Activated T-helper 2 cell treated with anti-CD3 and anti-CD28 coated beads, Interferon-gamma antibody, Interleukin-2, Interleukin-4, amounts not matched to agents 10 μg/mL and 5 μg/mL and 100 μg/mL, durations not matched to agents 14 hours and 24 hours and 36 hours (primary cell): ENCODE measurements at places on chromosomes 16 and 17. TPM values are rescaled to one million over a fixed set of nuclear protein-coding genes. Genes with fewer than 3 reads are reported as not detected.
A peak's percentile ranks its signal among the peaks of the same experiment; 100 is the strongest.

GRCh38 chr17:56099649-56100048 is 53.6 kb upstream of the ANKFN1 start:
- H3K4me1 ChIP-seq = no peaks in the 10 kb centered on the region
- no peak overlapping the region for H3K4me3 ChIP-seq
- no peaks in the 10 kb centered on the region for H3K36me3 ChIP-seq
- H3K27me3 ChIP-seq = peaks cover 4% of the 10 kb centered on the region
- no peak for DNase-seq

DNA sequence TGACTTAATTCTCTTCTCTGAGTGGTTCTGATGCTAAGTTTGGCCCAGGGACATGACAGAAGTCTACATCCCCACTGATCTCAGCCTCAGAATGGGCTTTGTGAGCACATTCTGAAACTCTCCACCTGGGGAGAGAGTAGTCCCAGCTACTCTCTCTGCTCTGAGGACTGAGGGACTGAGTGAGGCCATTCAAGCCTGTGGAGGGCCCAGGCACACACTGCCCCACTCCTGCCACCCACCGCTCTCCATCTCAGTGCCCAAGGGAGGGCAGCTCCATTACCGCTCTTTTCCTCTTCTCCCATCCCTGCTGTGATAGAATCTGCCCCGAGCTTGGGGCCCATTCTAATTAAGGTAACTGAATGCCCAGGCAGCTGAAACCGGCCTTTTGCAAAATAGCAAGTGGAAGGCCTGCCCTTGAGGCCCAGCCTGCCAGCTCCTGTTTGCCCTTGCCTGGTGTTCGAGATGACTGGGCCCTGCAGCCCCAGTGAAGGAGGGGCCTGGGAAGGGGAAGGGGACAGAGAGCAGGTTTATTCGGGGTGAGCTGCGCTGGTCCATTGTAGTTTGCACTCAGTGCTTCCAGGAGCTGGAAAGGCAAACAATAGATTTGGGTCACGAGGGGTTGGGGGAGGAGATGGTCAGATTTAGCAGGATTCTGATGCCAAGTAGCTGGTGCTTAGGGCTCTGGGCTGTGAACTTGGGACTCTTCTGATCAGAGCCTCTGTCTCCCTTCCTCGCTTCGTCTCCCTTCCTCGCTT is 76.2 kb downstream of the RAB11FIP4 start:
- H3K27me3 ChIP-seq = peaks cover 3% of the 10 kb centered on the region
- no peak overlapping the region for H3K4me3 ChIP-seq
- H3K4me1 ChIP-seq = peaks cover 7% of the 10 kb centered on the region
- no peaks in the 10 kb centered on the region for H3K36me3 ChIP-seq
- H3K27ac ChIP-seq = no peak overlapping the region
- DNase-seq = no peak

DNA sequence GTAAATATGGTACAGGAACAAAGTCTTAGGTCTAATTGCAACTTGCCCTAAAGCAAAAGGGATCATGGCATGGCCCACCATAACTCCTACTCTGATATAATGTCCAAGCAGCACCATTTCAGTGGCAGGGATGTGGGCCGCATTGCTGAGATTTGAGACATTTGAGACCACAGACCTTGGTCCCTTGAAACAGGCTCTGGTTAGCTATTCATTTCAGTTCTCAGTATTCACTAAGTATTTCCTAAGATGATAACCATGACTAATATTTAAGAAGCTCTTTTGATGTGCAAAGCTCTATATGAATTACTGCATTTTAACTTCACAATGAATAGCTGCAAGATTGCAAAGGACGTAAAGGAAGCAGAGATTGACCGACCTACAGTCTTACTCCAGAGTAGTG is 471.0 kb downstream of the SHISA9 start:
- no peaks in the 10 kb centered on the region for H3K4me1 ChIP-seq
- H3K27ac ChIP-seq = no peak overlapping the region
- no peak for DNase-seq

DNA sequence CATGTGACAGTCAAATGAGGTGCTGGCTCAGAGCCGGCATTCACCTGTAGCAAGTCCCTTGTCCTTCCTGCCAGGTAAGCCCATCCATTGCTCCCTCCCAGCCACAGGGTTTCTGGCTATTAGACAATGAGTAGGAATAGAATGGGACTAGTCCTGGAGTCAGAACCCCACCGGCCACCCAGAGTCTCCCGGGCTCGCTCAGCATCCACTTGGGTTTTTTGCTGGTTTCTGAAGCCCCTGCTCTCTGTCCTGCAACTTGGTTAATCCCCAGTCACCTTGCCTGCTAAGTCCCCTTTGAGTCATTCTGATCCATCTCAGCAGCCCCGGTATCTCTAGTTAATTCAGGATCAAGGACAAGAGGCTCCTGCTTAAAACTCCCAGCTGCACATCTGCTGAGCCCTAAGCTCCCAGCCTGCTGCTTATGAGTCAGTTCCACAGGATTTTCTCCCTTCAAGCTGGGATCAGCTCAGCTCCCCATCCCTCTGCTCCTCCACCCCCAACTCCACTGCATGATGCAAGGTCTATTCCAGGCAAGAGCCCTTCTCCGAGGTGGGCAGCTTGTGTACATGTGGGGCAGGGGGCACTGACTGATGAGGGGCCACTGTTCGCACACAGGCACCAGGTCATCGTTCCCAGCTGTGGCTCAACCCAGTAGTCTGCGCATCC is 19.9 kb upstream of the MRPS23 start:
- no peaks in the 10 kb centered on the region for H3K36me3 ChIP-seq
- no peak overlapping the region for H3K4me3 ChIP-seq
- peaks cover 3% of the 10 kb centered on the region for H3K27me3 ChIP-seq
- H3K27ac ChIP-seq = no peak overlapping the region
- peaks cover 9% of the 10 kb centered on the region for H3K4me1 ChIP-seq
- no peak for DNase-seq

GRCh38 chr16:78659216-78659615 is 559.8 kb downstream of the WWOX start:
- no peak overlapping the region for H3K4me3 ChIP-seq
- no peaks in the 10 kb centered on the region for H3K4me1 ChIP-seq
- H3K27me3 ChIP-seq = peaks cover 4% of the 10 kb centered on the region
- no peak overlapping the region for H3K27ac ChIP-seq

DNA sequence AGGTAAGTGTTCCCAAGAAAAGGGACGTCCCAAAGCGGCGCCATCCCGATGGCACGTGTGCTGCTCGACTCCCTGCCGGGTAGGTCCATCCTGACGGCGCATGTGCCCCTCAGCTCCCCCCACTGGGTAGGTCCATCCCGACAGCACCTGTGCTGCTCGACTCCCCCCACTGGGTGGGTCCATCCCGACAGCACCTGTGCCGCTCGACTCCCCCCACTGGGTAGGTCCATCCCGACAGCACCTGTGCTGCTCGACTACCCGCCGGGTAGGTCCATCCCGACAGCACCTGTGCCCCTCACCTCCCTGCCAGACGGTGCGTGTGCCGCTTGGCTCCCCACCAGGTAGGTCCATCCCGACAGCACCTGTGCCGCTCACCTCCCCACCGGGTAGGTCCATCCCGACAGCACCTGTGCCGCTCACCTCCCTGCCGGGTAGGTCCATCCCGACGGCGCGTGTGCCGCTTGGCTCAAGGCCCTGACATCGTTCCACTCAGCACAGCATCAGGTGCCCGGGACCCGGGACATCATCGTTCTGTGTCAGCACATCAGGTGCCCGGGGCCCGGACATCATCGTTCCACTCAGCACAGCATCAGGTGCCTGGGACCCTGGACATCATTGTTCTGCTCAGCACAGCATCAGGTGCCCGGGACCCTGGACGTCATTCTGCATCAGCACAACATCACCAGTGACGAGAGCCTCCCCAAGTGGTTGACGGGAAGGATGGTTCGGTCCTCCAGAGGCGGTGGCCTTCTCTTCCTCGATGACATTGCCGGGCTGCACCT is 5.7 kb upstream of the FN3K start:
- H3K4me3 ChIP-seq = no peak overlapping the region
- DNase-seq = no peak
- H3K27ac ChIP-seq = no peak overlapping the region
- no peaks in the 10 kb centered on the region for H3K27me3 ChIP-seq
- no peaks in the 10 kb centered on the region for H3K4me1 ChIP-seq

DNA sequence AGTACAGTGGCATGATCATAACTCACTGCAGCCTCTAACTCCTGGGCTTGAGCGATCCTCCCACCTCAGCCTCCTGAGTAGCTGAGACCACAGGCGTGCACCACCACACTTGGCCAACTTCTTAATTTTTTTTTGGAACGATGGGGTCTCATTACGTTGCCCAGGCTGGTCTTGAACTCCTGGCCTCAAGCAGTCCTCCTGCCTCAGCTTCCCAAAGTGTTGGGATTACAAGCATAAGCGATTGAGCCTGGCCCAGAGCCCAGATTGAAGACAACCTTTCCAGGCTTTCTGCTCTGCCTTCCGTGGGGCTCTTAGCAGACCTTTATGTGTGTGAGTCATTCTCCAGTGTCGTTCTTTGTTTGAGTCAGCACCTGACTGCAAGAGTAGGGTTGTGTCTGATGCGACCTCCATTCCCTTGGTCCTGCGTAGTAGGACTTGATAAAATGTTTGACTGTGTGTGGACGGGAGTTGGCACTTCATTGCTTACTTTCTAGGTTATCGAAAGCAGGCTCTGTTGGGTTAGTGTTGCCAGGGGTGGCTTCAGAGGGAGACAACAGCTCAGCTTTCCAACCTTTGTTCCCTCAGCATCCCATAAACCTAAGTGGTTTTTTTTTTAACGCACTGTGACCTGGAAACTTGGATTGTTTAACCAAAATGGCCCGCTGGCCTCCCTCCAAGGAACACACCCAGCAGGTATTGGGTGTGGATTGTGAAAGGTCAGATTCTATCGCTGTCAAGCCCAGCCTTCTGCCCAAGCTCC is 26.4 kb downstream of the EEF2K start:
- no peaks in the 10 kb centered on the region for H3K27me3 ChIP-seq
- peaks cover 57% of the 10 kb centered on the region for H3K36me3 ChIP-seq
- H3K4me3 ChIP-seq = no peak overlapping the region
- H3K4me1 ChIP-seq = peaks cover 13% of the 10 kb centered on the region

DNA sequence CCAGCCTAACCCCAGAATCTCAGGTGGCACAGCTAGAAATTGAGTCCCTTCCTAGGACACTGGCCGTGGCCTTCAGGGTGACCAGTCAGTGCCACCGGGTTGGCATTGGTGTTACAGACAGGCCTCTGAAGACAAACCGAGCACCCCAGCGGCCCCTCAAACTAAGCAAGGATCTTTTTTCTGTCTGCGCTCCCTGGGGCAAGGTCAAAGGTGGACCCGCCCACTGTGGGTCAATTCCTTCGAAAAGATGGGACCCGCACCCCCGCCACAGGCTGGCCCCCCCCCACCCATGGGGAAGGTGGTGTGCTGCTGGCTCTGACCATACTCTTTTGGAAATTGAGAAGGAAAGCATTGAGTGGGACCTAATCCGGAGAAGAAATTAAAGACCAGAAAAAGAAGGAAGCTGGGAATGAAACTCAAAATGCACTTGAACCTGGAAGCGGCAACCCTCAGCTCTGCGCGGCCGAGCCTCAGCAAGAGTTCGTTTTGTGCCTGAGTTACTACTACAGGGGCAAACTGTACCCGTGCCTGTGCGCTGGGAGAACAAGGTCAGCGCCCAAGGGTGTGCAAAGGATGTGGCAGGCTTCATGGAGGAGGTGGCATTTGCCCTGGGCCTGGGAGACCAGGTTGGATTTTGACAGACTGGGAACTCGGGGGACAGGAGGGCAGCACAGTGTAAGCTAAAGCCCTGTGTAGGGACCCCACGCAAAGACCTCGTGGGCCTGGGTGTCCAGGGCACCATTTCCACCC is 20.4 kb downstream of the TMC6 start:
- peak overlapping the region; percentile 63 for H3K27ac ChIP-seq
- H3K27me3 ChIP-seq = no peaks in the 10 kb centered on the region
- H3K4me1 ChIP-seq = peaks cover 17% of the 10 kb centered on the region

DNA sequence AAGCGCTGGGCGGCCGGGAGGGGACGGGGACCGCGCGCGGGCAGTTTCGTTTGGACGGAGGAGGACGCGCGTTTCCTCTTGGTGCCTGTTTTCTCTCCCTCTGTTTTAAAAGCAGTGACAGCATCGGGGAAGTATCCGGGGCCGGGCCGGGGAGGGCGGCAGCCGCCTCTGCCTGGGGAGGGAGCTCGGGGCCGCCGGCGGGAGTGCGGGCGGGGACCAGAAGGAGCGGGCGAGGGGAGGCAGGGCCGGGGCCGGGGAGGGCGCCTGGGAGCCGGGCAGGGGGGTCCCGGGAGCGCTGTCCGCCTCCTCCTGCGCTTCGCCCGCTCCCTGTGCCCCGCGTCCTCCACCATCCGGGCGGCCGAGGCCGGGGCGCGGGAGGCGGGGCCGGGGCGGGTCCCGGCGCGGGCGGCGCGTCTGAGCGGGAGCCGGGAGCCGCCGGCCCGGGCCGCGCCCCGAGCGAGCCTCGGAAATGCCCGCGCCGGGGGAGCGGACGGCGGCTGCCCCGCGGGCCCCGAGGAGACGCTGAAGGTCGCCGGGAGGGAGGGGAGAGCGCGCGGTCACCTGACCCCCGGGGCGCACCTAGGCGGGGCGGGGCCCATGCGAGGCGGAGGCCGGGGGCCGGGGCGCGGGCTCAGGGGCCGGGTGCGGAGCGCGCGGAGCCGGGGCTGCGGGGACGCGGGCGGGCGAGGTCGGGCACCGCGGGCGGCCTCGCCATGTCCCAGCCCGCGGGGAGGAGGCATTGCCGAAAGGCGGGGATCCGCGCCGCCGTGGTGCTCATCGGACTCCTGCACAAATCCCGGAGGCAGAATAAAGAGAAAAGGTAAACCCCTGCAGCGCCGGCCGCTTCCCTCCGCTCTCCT is 57.3 kb downstream of the RAP1GAP2 start:
- no peaks in the 10 kb centered on the region for H3K36me3 ChIP-seq
- H3K4me1 ChIP-seq = peaks cover 10% of the 10 kb centered on the region
- peak overlapping the region; percentile 78 for H3K4me3 ChIP-seq
- no peak overlapping the region for H3K27ac ChIP-seq
- peaks cover 48% of the 10 kb centered on the region for H3K27me3 ChIP-seq

- H3K27ac ChIP-seq = no peak overlapping the region
- no peak for DNase-seq
- H3K36me3 ChIP-seq = peaks cover 92% of the 10 kb centered on the region
- H3K4me3 ChIP-seq = no peak overlapping the region
- H3K4me1 ChIP-seq = no peaks in the 10 kb centered on the region
Observed at GRCh38 chr17:80362428-80363119, 52.4 kb upstream of the ENDOV start.

DNA sequence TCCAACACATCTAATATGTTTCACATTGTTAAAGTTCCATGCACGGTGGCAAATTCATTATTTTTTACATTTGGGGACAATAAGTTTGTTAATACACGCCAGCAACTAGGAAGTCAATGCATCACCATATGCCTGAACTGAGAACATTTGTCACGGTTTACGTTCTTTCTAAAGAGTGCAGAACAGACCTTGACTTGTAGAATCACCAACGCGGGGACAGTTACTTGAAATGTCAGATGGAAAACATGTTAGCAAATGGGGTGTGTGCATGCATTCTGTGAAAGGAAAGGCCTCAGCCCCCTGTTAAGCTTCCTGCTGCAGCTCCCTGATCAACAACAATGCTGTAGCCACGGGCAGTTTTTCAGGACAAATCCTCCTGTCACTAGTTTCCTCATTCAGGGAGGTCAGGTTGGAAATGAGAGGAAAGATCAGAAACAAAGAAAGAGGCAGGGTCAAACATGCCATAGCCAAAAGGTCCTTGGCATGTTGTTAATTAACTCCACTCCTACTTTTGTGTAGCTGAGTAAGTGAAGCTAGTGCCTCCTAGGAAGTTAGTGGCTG is 18.4 kb downstream of the SMIM36 start:
- H3K4me1 ChIP-seq = no peaks in the 10 kb centered on the region
- no peak overlapping the region for H3K4me3 ChIP-seq
- H3K27ac ChIP-seq = no peak overlapping the region
- DNase-seq = no peak

Gene SAT2
- 25.4 and 27.9 TPM in 2 replicates for total RNA-seq

Gene KRTAP2-1
- not detected in 2 replicates for total RNA-seq
